Hematopoietic multipotent progenitor cell treated with erythropoietin and hydrocortisone succinate and interleukin-3 and kit ligand, for 15 days (in vitro differentiated cells): ENCODE measurements at places on chromosomes 3 and 15.

- no peak for DNase-seq
These were observed 129.8 kb downstream of the NR1I2 start for GRCh38 chr3:119911748-119912147.

GRCh38 chr3:113157408-113158030 is 53.8 kb upstream of the BOC start:
- no peak for DNase-seq

DNA sequence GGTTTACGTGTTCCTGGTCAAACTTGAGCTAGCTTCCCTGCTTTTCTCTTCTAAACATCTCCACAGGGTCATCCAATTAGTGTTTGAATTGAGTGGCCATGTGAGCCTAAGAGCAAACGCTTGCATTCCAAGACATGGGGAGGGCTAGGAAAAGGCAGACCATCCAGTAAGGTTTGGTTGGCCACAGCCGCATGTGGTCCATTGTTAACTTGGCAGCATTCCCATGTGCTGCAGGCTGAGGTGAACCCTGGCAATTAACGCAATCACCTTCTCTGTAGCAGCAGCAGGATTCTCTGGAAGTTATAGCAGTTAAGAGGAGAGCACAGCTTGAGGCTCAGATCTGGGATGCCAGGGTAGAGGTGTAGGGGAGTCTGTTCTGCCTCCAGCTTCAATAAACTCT is 502.2 kb upstream of the LMCD1 start:
- DNase-seq = no peak

DNA sequence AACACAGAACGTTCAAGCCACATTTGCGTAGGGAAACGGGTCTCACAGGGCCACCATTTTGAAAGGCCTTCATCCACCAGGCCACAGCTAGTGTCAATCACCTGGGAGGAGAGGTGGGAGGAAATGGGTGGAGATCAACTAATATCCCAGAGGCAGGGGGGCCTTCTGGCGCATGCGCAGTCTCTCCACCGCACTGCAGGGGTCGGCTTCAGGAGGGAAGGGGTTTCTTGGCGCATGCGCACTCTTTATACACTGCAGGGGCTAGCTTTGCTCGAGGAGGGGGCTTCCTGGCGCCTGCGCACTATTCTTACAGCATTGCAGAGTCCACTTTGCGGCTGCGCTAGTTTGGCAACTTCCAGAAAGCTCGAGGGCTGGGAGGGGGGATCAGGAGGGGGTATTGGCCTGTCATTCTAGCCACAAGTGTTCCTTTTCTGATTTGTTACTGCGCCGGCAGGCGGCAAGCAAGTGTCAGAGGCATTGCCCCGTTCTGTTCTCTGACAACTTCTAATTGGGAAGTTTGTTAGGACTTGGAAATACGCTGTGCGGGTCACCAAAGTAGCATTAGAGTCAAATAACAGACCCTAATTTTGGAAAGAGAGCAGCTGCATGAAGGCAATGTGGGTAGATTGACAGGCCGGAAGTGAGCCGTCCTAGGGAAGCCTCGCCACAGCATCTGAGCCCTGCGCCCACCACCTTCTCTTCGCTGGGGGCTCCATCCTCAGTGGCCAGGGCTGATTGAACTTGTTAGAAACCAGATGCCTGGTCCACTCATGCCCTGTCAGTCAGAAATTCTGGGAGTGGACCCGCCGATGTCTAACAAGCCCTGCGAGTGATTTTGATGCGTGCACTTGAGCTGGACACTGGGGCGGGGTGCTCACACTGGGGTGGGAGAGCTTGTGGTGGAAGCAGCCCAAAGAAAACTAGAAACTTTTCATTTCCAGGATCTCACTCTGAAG is 173.5 kb upstream of the NDN start:
- DNase-seq = no peak

DNA sequence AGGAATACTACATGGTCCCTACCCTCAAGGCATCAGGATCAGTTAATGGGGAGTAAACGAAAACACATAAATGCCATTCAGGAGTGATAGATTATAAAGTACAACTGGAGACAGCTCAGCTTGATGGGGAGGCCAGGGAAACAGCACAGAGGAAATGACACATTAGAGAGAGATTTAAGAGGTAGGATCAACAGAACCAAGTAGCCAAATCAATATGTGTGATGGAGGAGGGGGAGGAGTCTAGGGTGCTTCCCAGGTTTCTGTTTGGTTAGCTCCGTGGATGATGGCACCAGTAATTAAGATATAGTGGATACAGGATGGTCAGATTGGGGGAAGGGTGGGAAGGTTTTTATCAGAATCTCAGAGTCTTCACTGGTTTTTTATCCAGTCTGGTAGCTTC is 229.5 kb upstream of the ROPN1 start:
- DNase-seq = no peak

- no peak for DNase-seq
These were observed 289.9 kb upstream of the RASGRP1 start for GRCh38 chr15:38854506-38854905.

DNA sequence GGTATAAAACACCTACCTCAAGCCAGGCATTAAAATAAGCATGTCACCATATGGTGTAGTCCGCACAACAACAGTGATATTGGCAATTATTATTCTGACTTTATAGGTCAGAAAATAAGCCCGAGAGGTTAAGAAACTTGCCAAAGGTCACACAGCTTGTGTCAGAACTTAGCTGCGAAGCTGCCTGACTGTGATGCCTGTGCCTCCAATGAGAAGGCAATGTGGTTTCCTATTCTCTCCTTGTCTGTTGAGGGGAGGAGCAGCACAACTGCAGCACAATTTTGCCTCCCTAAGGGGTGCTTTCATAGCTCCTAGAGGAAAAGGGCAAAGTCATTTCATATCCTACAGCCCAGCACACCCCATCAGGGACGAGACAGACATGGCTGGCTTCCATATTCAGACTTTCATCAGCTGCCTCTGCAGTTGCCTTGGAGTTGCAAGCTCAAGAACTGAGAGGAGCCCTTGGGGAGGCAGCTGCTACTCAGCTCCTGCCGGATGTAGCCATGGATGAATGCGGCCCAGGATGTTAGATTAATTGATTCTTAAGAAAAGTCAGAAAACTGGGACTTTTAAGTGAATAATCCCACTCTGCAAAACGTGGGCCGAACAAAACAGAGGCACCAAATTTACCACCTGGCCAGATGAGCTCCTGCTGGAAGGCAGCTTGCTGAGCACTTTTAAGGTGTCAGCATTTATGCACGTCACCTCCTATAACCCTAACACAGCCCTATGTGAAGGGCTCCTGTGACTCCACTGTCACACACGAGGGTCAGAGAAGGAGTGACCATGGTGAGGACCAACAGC is 38.5 kb downstream of the MYO5C start:
- DNase-seq = no peak

DNA sequence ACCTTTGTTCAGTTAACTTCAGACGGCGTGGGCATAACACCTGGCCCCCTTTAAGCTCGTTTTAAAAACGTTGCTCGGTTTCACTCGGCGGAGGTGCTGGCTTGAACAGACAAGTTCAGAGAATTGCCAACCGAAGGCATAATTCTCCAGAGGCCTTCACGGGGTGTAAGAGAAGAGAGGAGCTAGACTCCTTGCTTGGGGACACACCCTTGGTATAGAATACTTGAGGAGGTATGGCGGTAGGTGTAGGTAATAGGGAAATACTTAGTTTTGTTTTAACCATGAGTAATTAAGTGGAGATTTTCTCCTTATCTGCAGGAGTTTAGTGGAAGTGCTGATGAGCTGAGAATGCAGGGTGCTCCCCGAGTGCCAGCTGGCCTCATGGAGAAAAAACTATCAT is 921 bp downstream of the FBXL2 start:
- no peak for DNase-seq

DNA sequence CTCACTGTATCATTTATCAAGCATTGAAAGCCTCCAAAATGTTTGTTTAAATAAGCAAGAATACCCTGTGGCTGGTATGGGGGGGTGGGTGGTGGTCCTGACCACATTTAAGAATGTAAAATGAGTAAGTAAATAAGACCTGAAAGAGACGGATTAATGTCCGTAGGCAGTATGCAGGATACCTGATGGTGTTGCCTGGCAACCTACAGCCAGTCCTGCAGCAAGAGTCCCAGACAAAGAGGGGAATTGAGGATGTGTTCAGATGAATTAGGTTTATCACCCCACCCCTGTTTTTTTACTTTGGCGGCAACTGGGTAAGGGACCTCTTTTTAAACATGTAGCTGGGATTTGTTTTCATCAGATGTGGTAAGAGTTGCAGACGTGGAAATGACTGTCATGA is 99.8 kb upstream of the BFSP2 start:
- no peak for DNase-seq

DNA sequence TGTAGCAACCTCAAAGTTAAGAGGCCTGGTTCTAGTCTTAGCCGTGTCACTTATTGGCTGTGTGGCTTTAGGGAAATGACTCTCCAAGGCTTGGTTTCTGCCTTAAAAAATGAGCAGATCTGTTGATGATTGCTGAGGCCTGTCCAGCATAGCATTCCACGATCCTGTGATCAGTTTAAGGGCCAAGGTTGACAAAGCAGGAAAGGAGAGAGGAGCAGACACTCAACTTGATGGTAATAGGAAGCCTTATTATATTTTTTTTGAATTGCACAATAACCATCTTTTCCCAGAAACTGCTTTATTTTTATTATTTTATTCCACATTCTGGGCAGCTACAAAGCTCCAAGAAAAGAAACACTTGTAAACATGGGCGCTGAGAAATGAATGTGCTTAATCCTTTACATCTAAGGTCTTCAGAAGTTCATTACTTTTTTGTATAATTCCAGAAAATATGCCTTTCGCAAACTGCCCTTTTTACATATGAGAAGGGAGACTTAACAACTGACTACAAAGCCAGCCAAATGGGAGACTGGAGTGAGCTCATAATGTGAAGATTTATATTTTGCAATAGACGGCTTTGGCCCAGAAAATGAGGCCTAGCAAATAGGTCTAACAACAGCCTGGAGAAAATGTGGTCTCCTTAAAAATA is 241.0 kb downstream of the ATP8B4 start:
- no peak for DNase-seq

- DNase-seq = no peak
These were observed 124.5 kb downstream of the ECT2 start for GRCh38 chr3:172875039-172875438.

DNA sequence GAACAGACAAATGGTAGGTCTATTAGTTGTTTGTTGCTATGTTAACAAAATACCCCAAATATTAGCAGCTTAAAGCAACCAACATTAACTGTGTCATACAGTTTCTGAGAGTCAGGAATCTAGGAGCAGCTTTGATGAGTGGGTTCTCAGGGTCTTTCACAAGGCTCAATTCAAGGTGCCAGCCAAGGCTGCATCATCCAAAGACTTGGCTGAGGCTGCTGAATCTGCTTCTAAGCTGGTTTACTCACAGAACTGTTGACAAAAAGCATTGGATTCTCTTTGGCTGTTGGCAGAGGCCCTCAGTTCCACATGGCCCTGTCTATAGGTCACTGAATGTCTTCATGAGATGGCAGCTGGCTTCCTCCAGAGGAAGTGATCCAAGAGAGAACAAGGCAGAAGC is 40.3 kb upstream of the TSC22D2 start:
- no peak for DNase-seq

DNA sequence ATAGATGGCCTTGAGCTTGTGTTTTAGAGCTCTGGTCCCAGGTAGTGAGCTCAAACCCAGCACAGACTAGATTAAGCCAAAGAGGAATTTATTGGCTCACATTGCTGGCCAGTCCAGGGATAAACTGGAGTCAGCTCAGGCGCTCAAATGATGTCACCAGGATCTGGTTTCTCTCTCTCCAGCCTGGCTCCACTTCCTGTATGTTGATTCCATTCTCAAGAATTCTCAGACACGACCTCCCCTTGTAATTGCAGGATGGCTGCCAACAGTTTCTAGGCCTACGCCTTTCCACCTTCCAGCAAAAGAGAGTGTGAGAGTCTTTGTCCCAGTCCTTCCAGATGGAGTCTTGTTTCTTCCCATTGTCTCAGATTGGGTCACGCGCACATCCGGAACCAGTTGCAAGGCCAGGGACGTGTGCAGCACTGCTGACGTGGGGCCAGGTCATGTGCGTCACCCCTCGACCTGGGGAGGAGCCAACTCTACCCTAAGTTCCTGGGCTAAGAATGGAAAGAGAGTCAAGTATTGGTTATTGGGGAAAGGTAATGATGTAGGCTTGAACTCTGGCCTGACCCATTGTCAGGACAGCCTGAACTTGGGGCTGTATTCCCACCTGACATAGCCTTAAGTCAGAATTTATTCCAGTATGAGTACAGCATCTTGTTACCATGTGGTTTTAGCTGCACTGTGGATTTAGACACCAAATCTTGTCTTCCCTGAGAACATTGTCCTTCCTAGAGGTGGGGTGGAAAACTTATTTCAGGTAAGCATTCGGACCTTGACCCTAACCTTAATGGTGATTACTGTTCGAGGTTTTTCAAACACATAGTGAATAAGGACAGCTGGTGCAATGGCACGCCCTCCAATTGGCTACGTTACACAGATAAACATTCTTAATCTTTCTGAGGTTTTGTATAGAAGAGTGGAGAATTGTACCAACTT is 31.6 kb downstream of the CACNA1D start:
- no peak for DNase-seq

DNA sequence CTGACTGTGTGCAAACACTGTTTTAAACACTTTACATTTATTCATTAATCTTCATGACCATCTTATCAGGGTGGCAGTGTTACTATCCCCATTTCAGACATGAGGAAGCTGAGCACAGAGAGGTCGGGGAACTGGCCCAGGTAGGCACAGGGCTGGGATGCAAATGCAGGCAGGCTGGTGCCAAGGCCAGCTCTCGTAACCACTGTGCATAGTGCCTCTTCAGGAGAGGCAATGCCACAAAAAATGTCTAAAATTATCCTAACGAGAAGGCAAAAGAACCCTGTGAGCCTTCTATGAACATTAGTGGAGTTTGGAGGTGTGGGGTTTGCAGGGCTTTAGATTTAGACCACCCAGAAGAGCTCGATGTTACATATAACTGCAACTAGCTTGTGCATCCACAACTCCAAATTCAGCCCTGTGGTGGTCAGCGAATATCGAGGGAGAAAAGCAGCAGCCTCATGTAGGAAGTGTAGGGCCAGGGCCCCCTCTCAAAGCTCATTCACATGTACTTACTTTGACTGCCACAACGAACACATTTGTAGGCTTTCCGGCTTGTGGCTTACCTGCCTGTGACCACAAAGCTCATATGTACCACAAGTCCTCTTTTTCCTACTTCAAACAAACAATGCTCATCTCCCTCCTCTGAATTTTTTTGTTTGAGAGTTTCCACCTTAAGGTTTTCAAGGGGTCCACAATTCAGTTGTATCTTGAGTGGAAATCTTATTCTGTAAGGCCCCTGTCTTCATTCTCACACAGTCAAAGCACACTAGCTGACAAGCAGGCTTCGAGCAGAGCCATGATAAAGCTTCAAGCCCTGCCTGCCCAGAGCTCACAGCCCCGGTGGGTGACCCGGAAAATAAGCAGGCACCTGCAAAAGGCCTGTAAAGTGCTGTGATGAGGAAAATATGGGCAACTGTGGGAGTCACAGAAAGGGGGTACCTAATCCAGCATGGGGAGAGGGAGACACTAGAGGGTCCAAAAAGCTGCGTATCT is 722.9 kb upstream of the CFAP20DC start:
- DNase-seq = no peak
